Parietal lobe (tissue), 2 donors: ENCODE measurements at places on chromosomes 16 and 17. TPM values are rescaled to one million over a fixed set of nuclear protein-coding genes. Genes with fewer than 3 reads are reported as not detected.

Gene CORO6
- total RNA-seq = 2.5 TPM

Gene ASPHD1
- 13.1 TPM for total RNA-seq

Gene TP53TG3D
- total RNA-seq = not detected

Gene SLC6A2
- total RNA-seq = not detected

Gene CDRT15L2
- not detected for total RNA-seq

Gene TERB1
- not detected for total RNA-seq
